H4 (cell line): ENCODE measurements at places on chromosomes 16 and 17.

DNA sequence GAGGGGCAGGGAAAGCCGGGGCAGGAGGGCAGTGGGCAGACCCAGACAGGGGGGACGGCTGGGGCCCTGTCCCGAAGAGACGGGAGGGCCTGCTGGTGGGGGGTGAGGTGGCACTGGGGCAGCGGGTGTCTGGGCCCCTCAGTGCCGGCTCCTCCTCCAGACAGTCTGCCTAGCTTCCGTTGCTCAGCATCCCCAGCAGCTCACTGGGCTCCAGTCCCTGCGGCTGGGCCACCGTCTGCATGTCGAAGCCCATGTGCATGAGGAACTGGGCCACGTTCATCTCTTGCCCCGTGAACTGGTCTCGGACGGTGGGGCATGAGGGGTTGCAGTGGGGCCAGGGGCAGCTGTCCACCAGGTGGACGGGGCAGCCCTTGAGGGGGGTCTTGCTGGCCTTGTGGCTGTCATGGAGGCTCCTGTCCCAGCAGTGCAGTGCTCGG lies 5.8 kb upstream of the MYADML2 start:
- DNase-seq, result no peak

GRCh38 chr17:81346908-81347349 lies 48.3 kb upstream of the BAHCC1 start:
- DNase-seq, result no peak

- DNase-seq, result no peak
These were observed 5.4 kb downstream of the PGS1 start for GRCh38 chr17:78383725-78384471.

- no peak for DNase-seq
These were observed 32.6 kb downstream of the KLHDC4 start for GRCh38 chr16:87733190-87733589.

GRCh38 chr17:60846175-60846574 lies 168.5 kb downstream of the BCAS3 start:
- no peak for DNase-seq

GRCh38 chr17:58191241-58191896 lies 1.2 kb upstream of the EPX start:
- DNase-seq, result no peak

GRCh38 chr17:53032861-53033271 lies 789.9 kb upstream of the KIF2B start:
- peak; percentile 83 for DNase-seq
